ENCODE measurements at places on chromosomes 11 and 22.

DNA sequence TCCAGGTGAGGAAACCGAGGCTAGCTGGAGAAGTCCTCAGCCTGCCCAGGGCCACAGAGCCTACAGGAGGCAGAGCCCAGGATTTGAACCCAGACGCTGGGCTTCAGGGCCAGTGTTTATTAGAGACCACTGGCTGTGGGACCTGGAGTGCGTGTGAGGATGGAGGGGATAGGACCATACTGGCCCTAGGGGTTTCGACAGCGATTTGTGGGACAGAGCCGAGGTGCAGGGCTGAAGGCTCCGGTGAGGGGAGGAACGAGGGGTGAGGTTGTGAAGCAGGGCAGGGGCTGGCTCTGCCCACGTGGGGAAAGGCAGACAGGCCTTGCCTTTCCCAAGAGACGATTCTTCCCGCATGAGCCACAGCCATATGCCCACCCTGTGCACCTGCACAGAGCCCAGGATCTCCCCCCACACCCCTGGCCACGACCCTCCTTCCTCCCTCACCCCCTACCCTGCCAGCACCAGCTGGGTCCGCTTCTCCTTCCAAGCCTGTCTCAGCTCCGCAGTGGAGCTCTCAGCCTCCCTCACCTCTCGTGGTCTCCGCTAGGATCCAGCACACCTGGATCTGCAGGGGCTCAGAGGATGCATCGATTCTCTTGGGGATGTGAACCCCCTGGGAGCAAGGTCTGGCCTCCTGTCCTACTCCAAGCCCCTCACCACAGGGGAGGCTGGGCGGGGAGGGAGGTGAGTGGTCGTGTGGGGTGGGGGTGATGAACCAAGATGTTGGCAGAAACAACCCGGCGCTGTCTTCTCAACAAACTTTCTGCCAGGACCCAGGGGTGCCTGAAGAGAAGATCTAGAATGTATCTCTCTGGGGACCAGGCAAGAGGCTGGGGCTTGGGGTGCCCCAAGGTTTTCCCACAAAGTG lies 58.4 kb downstream of the RTL6 start:
- DNase-seq, result no peak

DNA sequence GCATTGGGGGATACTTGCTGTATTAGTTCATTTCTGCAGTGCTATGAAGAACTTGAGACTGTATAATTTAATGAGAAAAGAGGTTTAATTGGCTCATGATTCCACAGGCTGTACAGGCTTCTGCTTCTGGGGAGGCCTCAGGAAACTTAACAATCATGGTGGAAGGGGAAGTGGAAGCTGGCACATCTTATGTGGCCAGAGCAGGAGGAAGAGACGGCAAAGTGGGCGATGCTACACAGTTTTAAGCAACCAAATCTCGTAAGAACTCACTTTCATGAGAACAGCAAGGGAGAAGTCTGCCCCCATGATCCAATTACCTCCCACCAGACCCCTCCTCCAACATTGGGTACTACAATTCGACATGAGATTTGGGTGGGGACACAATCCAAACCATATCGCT lies 55.1 kb downstream of the TMPRSS5 start:
- DNase-seq, result no peak

- no peak for DNase-seq
Observed at GRCh38 chr11:3231851-3232744, at the start of gene MRGPRE. Gene MRGPRE (minus strand): TSS chr11:3232417. CDS start chr11:3228799, 3,618 bp downstream.

GRCh38 chr11:72441752-72442207 lies 7.4 kb upstream of the CLPB start:
- no peak for DNase-seq
